Activated CD4-positive, alpha-beta T cell treated with anti-CD3 and anti-CD28 coated beads, Interleukin-10, Interleukin-2, amounts not matched to agents 100 ng/mL and 50 ng/mL, durations not matched to agents 16 hours and 8 hours (primary cell): ENCODE measurements at places on chromosomes 6 and 20.

GRCh38 chr6:16004934-16005679 is 123.8 kb upstream of the MYLIP start:
- no peak for DNase-seq

DNA sequence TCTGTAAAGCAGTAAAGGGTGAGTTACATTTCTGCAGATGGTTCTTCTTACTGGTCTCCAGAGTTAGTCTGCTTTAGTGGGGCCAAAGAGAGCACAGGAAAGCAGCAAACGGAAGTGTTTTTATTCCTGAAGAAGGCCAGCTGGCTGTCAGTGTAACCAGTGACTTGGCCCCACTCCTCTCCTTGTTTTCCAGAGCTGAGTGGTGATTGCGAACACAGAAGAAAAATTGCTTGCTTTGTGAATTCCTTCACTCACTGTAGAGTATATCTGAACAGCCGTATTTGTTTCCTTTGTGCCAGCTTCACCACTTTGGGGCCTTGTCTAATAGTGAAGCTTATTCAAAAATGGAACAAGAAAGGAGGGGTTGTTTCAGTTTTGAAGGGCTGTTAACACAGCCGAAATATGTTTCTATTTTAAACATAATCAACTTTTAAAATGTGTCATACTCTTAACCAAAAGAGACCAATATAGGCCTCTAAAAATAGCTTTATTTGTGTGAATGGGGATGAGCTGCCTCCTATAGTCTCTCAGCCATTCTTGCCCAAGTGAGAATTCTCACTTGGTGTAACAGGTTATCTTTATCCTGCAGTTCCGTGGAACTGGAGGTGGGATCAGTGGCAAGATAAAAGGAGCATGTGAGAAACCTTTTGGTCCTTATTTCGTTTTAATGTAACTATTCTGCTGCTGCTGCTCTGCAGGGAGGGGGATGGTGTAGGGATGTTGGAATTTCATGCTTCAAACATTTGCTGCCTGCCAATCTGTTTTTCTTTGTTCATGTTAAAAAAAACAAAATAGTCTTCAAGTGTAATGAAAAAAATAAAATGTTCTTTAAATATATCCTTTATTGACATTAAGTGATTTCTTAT is 37.8 kb downstream of the ZC2HC1B start:
- DNase-seq = peak; percentile 69

- DNase-seq = no peak
These were observed 768.4 kb downstream of the TFAP2A start for GRCh38 chr6:9646342-9647070.

DNA sequence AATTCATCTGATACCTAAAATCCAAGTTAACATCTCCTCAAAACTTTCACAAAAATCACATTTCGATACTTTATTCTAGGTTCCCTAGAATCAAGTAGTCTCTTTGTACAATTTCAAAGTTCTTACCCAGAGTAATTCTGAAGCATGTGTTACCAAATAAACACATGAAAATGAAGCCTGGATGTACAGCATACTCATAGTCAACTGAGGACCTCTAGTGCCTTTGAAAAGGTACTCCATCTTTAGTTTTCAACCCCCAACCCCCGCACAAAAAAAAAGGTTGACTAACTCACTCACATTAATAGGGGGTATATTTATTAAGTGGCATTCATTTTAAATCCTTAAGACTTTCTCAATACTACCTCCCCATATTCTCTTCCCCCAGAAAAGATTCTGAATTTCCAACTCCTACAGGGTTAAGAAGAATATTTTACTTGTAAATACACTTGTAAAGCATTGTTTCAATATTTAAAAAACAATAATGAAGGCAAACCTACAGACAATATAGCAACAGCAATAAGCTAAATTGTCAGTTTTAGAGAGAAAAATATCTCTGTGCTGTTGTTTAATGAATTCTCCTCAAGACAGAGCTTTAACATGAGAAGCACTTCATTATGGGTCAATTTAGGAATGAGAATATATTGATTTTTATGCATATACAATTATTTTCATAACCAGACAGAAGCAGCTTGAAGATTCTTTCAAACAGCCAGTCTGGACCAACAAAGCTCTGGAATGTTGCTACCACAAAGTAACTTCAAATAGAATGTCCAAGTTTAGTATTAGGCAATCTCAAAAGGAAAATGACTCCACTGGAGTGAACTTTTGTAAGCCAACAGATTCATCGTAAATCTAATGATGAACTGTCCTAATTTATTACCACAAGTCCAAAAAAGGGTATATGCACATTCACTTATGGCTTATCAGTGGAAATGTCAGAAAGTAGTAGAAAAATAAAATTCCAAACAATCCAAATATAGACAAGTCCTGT is 3.3 kb downstream of the PLN start:
- DNase-seq = peak; percentile 47

DNA sequence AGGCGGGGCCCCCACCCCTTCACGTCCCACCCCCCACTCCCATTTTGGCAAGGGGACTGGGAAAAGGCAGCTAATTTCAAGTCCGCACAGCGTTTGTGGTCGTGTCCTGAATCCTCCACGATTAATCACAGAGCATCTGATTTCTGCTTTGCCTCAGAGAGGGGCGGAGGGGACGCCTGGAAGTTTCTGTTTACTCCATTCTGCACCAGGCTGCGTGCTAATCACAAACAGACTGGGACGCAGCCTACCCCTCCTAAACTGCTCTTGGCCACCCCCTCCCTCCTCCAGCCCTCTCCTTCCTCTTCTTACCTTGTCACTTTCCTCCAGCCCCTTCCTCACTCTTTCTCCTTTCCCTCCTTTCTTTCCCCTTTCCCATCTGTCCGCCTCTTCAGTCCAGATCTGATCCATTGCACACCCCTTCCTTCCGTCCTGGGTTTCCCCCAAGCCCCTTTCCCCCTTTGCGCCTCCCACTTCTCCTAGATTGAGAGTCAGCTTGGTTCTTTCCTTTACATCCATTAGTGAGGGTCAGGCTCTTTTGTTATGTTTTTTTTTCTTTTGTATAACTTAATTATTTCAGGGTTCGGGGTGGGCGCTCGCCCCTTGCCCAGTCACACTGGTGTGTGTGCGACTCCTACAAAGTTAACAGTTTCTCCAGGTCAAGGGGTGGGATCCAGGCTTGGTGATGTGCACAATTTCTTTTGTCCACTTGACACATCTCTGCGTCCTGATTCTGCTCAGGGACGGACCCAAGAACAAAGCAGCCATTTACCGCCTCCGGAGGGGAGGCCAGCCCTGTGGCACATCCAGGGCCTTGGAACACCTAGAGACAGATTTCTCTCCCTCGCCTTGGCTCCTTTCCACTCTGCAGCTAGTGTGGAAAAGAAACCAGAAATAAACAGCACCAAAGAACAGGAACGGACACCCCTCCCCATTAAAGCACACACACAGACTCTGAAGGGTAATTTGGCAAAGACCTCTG is 520 bp upstream of the RIPOR3 start:
- DNase-seq = no peak

DNA sequence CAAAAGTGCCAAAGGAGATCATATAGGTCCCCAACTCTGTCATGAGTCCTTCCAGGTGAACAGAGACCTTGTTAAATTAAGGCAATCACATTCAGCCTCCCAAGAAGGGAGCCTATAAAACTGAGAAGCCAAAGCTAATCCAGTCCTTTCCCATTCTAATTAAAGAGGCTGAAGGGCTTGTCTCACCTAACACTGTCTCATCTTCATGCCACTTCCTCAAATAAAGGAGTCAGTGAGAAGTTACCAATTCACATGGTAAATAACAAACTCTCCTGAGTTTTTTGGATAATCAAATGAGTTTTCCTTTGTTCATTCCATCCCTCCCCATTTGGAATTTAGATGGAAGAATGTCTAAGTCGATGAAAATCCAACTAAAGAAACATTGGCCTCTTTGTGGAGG is 242.8 kb downstream of the UST start:
- no peak for DNase-seq

- DNase-seq = no peak
These were observed 92.7 kb upstream of the CD93 start for GRCh38 chr20:23178806-23179205.

DNA sequence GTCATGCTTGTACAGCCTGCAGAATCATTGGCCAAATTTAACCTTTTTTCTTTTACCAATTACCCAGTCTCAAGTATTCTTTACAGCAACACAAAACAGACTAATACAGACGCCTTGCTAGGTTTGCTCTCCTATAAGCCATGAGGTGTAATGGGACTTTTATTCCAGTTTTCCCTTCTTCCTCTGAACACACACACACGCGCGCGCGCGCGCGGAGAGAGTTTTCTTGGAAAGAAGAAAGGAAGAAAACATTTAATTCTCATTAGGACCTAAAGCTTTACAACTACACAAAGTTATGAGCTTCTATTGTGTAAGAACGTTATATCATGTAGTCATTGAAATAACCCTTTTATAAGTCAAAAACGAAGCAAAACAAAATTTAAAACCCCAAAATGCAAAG is 681.6 kb upstream of the FLRT3 start:
- DNase-seq = no peak

- DNase-seq = no peak
These were observed 82.7 kb downstream of the SAMD3 start for GRCh38 chr6:130140084-130140483.

DNA sequence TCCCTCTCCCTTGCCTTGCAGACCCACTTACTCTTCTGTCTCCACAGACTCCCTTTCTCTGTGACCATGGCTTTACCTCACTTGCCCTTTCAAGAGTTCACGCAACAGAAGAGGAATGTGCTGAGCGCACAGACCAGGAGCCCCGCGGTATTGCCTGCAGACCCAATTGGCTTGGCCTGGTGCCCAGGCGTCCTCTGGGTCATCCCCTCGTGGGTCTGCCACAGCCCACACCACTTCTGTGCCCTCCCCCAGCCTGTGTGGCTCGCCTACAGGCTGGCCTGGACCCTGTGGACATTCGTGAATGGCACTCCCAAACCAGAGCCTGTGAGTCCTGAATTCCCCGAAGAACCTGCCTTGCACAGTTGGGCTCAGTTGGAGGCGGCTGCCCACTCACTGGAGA is 15.3 kb upstream of the NINL start:
- no peak for DNase-seq

DNA sequence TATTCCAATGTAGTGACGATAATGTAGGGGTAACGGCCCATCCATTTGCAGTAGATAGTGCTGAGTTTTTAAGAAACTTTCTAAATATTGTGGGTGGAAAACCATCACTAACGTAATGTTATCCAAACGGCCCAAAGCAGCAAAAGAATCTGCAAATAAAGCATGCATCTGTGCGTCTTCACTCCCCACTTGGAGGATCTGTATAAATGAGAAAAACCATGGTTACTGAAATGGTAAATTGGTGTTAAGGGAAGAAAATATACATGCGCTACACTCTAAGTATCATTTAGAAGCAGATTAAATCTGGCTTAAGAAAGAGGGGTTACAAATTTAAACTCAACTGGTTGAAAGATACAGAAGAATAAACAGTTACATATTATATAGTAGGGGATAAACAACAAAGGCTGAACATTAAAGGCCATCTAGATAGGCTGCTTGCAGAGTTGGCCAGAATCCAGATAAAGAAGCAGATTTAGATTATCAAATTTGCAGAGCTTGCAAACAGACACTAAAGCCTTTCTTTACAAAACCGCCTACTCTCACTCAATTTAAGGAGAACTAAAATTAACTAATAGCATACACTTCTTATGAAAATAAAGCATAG is 93.3 kb downstream of the SESN1 start:
- no peak for DNase-seq

- DNase-seq = no peak
These were observed 220.8 kb upstream of the CDH4 start for GRCh38 chr20:61031101-61031830.

GRCh38 chr6:149078211-149078782 is 239.2 kb upstream of the TAB2 start:
- DNase-seq = no peak

DNA sequence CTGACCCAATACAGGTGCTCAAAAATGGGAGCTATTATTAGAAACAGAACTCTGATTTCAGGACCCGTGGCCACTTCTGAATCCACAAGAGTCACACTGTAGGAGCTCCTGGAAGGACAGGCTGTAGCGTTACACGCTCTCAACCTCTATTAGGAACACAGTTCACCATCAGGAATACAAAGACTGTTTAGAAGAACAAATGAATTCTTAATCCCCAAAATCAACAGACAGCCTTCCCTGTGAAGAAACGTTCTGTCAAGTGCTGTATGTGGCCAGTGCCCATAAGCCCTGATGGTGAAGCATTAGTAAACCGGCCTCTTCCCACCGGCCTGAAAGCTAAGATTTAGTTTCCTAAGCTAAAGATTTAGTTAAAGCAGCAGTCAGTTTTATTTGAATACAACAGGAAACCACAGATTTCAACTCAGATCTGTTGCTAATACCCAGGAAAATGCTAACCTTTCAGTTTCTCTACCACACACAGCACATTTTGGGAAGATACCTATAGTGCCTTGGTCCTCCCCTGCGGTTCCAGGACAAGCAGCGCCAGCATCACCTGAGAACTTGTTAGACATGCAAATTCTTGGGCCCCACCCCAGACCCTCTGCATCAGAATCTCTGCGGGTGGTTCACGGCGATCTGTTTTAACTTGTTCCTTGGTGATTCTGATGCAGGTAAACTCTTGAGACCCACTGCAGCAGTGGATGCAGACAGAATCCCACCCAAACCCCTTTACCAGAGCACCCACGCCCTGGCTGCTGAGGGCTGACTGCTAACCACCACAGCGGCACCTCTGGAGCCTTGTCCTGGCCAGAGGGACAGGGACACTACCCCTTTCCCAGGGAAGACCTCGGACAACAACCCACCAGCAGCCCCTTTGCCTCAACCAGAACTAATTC is 33.4 kb downstream of the MTRES1 start:
- peak; percentile 63 for DNase-seq

DNA sequence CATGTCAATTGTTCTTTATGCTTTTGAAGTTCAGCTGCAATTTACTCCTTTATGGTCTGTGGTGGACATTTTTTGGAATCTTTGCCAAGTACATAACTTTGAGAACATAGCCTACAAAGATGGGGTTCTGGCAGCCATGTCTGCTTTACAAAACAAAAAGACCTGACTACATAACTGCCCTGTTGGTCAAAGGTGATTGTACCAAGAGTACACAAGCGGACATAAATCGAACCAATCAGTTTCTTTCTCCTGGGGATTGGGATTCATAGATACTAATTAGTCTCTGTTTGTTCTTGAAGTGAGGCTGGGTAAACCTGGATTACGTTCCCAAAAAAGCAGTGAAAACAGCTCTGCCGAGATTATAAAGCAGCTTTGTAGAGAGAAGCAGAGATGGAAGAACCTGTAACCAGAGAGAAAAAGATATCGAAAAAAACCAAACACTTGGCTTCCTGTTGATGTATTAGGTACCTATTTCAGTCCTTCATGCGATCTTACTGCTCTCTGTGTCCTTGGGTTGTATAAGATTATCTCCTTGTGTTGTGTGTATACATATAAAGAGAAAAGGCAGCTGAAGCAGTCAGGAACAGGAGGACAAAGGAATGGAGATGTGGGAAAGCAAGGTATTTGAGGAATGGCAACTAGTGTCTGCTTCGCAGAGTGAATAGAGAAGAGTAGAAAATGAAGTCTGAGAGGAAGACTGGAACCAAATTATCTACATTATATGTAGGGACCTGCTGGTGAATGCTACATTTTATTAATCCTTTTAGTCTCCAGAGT is 2.7 kb upstream of the ZFAND3 start:
- DNase-seq = no peak

- no peak for DNase-seq
These were observed 70.3 kb downstream of the GFRA4 start for GRCh38 chr20:3592931-3593330.
